ENCODE measurements at places on chromosomes 6 and 20. TPM values are rescaled to one million over a fixed set of nuclear protein-coding genes. Genes with fewer than 3 reads are reported as not detected.

DNA sequence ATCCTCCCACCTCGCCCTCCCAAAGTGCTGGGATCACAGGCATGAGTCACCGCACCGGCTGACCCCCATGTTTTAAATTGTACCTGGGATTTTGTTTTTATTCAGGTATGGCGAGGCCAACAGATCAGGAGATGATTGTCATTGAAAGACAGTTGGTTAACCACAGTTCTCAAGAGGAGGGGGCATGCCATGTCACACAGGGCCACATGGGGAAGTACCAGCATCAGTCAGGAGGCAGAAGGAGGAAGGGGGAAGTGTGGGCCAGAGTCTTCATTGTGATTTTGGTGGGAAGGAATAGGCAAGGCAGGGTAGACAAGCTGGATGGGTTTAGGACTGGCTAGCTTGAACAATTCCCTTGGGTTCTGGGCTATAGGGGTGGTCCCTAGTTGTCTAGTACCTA, 9.9 kb upstream of the MMP9 start:
- no peak for DNase-seq

- DNase-seq, result no peak
These were observed 120.8 kb upstream of the RAB32 start for GRCh38 chr6:146422789-146423375.

The BTN1A1 gene
- 0.09 TPM for total RNA-seq

DNA sequence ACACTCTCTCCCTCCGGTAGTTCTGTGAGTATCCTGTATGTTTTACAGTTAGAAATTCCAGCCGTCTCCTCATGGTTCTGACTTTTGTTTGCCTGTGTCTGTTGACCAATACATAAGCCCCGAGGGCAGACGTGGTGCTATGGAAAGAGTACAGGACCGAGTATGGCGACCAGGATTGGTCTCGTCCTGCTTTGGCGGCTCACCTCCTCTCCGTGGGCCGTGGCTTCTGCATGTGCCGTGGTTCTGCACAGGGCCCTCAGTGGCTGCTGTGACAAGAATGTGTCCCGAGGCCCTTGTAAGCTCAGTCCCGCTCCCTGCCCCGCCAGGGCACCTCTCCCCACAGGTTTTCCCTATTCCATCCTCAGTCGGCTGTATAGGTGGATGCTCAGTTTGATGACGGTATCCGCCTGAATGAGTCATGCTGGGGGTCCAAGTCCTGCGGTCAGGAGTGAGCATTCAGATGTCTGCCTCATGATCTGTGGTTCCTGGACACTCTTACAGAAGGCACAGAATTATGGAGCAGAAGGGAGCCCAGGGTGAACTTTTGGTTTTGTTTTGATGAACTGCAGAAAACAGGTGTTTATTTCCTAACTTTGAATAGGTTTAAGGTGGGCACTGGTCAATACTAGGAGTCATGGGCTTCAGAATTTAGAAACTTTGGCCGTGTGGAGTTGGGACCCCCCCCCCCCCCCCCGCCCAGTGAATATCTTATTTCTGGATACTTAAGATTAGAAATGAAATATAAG, 1.2 kb downstream of the ARFGAP1 start:
- DNase-seq, result no peak

DNA sequence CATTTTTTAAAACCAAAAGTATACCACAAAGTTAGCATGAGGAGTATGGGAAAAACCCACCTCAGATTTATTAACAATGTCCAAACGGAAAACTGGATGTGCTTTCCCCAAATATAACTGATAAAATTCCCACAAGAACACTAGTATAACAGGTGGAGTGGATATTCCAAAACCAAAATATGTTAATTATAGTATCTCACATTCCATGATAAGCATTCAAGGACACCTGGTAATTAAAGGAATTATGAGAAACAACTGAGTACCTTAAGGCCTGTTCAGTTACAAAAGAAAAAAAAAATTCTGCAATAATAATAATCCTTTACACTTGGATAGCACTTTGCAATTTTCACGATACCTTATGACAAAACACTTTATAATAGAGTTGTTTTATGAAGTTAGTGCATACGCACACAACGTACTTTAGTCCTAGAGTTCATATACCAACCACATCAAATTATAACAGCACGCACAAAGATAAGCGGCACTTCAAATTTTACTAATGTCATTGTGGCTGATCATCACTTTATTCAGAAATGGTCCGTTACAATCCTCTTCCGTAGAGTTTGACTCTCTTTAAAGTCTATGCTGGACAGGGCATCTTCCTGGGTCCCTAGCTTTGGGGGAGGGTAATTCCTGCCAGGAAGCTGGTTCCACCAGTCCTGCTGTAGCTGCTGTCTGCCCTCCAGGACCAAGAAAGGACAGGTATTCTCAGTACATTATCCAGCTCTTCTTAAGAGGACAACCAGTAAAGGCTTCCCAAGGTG, 1.7 kb downstream of the CDK19 start:
- DNase-seq, result peak; percentile 23

- no peak for DNase-seq
These were observed 985 bp downstream of the ZBP1 start for GRCh38 chr20:57619051-57619831.
